Dermis blood vessel endothelial cell (primary cell): ENCODE measurements at places on chromosomes 6 and 20. TPM values are rescaled to one million over a fixed set of nuclear protein-coding genes. Genes with fewer than 3 reads are reported as not detected.

Gene CALHM5
- 2.5 and 3.4 TPM in 2 replicates for total RNA-seq

Gene GABRR1
- total RNA-seq = not detected in 2 replicates

Gene LRRN4
- 0.09 and 0.51 TPM in 2 replicates for total RNA-seq

Gene SH3BGRL2
- 114 and 133 TPM in 2 replicates for total RNA-seq

Gene DNAAF9
- total RNA-seq = 19.2 and 21.9 TPM in 2 replicates

Gene UBD
- total RNA-seq = 5.8 and 82.4 TPM in 2 replicates

Gene BCKDHB
- total RNA-seq = 10.9 and 15.0 TPM in 2 replicates

Gene CAGE1
- total RNA-seq = under 0.01 TPM in 1 of 2 replicates, not detected in the other

Gene KHDC1L
- not detected in 2 replicates for total RNA-seq
